ENCODE measurements at places on chromosomes 3 and 15.

GRCh38 chr3:168864107-168865021, 768.6 kb upstream of the GOLIM4 start:
- no peak for DNase-seq

GRCh38 chr15:52082197-52083036, 30.2 kb downstream of the BCL2L10 start:
- no peak for DNase-seq

DNA sequence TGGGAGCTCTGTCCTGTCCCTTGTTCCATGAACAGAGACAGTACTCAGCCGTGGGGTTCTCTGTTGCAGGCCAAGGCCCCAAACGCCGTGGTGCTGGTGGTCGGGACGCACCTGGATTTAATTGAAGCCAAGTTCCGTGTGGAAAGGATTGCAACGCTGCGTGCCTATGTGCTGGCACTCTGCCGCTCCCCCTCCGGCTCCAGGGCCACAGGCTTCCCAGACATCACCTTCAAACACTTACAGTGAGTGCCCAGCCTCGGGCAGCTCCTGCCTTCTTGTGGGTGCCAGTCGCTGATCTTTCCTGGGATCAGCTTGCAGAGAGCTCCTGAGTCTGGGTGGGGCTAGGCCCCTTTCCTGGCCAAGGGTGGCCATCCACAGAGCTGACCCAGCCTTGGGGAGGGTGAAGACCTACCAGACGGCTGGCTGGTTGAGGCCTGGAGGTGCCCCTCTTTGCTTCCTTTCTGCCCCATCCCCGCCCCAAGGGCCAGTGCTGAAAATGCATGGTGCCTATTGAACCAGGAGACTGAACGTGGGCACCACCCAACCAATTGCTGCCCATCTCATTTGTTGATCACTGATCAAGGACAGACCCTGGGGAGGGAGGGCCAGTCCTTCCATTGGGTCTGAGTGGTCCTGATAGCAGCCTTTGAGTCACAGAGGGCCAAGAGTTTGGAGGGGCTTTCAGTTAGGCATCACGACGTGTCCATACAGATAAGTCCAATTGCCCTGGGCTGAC, 106.9 kb downstream of the LRRK1 start:
- DNase-seq, result peak; percentile 31

DNA sequence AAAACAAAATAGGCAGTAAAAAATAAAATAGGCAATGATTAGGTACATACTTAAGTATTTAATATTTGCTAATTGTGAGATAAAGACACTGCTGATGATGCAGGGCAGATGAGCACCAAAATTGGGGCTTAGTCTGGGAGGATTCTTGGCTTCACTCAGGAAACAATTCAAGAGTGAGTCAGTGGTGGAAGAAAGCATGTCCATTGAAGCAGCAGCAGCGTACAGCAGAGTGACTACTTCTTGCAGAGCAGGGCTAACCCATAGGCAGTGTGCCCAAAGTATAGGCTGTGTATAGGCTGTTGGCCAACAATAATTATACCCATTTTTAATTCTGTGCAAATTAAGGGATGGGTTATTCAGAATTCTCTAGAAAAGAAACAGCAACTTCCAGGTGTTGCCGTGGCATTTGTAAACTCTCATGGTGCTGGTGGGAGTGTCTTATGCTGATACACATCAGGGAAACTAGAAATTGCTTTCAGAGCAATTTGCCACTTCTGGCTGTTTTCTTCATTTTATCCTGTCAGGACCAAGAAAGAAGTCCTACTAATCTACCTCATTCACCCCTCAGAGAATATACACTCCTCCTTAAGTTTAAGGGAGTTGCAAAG, 317.3 kb upstream of the NAALADL2 start:
- no peak for DNase-seq

DNA sequence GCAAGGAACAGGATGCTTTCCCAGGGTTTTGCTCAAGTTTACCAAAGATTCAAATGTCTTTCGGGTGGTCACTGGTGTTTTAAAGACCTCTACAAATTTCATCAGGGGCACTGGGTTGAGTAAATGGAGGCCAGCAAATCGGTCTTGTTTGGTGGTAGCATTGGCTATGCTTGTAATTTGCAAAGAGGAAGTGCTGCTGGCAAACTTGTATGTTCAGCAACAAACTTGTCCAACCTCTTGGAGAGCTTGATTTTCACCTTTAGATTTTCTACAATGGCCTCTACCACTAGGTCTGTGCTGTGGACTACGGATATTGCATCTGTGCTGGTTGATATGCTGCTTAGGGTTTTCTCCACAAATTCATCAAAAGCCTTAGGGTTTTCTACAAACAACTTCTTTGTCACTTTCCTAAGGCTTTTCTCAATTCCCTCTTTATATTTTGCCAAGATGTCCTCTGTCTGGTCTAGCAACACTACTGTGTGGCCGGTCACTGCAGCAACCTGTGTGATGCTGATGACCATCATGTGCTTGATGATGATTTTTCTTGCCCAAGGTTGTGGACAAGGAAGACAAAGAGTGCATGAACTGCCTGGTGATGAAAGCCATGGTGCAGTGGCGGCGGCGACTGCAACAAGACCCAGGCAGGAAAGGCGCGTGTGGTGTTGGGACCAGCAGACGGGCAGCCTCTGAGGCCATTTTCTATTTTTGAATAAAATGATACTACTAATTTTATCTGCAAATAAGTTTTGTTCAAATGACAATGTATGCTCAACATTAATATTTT, 50.8 kb downstream of the RFX7 start:
- DNase-seq, result no peak

GRCh38 chr15:77797270-77797669, 164.6 kb upstream of the LINGO1 start:
- DNase-seq, result no peak

DNA sequence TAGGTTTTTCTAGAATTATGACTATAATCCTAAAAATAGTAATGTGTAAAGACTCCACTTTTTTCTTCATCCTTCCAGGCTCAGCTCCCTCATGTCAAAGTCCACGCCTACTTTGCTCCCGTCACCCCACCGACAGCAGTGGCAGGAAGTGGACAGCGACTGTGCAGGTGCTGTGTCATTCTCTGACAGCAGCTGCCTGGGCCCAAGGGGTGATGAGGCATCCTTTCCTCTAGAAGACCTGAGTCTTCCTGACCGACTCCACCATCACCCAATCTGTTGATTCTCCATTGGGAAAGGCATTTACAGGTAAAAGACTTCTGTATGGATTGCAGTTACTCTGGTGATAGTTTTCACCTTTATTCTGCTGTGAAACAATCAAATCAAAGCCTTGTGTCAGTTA, 54.8 kb downstream of the UBP1 start:
- no peak for DNase-seq

DNA sequence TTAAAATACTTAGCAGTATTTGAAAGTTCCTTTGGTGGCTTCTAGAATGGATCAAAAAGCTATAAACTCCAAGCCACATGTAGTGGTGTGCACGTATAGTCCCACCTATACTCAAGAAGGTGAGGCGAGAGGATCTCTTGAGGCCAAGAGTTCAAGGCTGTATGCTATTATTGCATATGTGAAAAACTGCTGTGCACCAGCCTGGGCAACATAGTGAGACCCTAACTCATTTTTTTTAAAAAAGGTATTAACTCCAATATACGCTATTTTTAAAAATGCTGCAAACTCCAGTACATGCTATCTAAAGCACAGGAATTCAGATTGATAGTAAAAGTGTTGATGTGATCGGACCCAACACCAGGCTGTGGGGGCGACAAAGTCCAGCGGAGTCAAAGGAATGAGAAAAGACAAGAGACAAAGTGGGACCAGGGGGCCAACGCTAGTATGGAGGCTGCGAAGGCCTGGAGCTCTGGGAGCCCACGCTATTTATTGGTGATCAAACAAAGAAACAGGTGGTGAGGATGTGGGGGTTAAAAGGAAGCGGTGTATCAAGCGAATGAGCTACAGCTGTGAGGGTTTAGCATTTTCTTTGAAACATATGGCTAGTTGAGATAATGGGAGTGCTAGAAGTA, 66.6 kb downstream of the ARIH1 start:
- DNase-seq, result no peak
